ENCODE measurements at places on chromosomes 3 and 15. TPM values are rescaled to one million over a fixed set of nuclear protein-coding genes. Genes with fewer than 3 reads are reported as not detected.
A peak's percentile ranks its signal among the peaks of the same experiment; 100 is the strongest.

MRPS22 gene
- 57.5 TPM for polyA plus RNA-seq

PLAAT1 gene
- 2.6 TPM for polyA plus RNA-seq

LRRC31 gene
- 0.17 TPM for polyA plus RNA-seq

AMOTL2 gene
- 85.5 TPM for polyA plus RNA-seq

SCAMP2 gene
- 77.3 TPM for polyA plus RNA-seq

ROPN1 gene
- polyA plus RNA-seq = 0.18 TPM

SLCO2A1 gene
- 27.5 TPM for polyA plus RNA-seq

GRCh38 chr3:137106612-137107240, 148.9 kb downstream of the IL20RB start:
- DNase-seq = no peak

DNA sequence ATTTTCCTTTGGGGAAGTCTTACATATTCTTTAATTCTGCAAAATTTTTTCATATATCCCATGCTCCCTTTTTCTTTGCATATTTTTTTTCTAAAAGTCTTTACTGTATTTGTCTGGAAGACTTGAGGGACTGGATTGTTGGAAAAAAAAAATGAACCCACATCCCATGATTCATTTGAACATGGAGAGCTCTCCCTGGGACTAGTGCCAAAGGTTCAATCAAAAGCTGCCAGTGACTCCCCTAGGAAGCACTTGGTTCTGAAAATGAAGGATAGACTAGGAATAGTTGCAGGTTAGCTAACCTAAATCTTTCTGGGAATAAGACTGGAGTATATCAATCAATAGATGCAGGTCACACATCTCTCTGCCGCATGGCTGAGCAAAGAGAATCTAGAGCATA, 16.4 kb upstream of the BNC1 start:
- no peak for DNase-seq

GRCh38 chr3:194484614-194485013, 2.2 kb downstream of the ATP13A3 start:
- DNase-seq = no peak

DNA sequence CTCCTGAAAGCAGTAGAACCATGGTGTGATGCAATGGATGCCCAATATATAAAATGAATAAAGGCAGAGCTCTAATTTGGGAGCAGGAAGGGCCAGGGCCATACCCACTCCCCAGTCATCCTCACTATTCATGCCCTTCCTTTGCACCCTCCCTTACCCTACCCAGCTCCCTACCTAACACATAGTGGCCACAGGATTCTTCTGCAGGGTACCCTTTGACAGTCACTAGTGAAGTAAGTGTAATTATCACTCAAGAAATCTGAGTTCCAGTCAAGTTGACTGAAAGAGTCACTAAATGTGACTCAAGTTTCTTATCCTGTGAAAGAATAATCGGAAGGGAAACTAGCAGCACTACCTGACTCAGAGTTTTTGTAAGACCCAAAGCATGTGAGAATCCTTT, 69.2 kb downstream of the RASA2 start:
- no peak for DNase-seq

GRCh38 chr3:134656211-134656800, 5.5 kb upstream of the KY start:
- DNase-seq = no peak

DNA sequence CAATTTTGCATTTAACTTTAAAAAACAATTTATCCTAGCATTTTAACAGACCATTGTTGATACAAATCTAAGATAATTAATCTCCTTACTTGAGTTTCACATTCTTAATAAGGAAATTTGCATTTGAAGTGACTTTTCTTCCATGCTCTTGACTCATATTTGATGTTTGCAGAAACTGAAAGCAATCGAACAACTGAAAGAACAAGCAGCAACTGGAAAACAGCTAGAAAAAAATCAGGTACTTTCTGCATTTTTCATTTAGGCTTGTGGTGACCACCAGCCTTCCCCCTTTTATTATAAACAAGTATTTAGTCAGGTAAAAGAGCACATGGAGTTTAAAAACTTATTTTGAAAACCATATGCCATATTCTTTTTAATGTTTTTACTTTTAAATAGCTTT, 20.1 kb upstream of the SELENOT start:
- no peak for DNase-seq

GRCh38 chr3:37223576-37223975, 49.2 kb upstream of the LRRFIP2 start:
- DNase-seq = no peak

DNA sequence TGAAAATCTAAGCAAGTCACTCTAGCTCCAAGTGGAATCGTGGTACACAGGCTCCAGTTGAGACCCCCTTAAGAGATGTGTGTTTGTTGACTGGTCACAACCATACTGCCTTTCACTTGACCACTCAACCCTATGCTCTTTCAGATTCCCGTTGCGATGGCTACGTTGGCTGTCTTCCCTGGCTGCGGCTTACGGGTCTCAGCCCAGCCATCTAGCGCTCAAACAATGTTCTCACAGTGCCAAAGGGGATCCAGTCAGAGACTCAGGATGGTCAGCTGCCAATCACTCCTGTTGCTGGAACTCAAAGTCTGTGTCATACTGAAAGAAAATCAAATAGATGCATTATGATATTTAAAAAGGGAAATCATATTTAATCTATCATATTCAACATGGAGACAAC, 237.6 kb downstream of the ITPR1 start:
- no peak for DNase-seq

- DNase-seq = no peak
Observed at GRCh38 chr15:43772624-43773023, 4.1 kb downstream of the ELL3 start.

GRCh38 chr3:122358703-122359032, 24.4 kb downstream of the MIX23 start:
- no peak for DNase-seq

- DNase-seq = no peak
Observed at GRCh38 chr3:152834191-152834775, 648 bp upstream of the P2RY1 start.

DNA sequence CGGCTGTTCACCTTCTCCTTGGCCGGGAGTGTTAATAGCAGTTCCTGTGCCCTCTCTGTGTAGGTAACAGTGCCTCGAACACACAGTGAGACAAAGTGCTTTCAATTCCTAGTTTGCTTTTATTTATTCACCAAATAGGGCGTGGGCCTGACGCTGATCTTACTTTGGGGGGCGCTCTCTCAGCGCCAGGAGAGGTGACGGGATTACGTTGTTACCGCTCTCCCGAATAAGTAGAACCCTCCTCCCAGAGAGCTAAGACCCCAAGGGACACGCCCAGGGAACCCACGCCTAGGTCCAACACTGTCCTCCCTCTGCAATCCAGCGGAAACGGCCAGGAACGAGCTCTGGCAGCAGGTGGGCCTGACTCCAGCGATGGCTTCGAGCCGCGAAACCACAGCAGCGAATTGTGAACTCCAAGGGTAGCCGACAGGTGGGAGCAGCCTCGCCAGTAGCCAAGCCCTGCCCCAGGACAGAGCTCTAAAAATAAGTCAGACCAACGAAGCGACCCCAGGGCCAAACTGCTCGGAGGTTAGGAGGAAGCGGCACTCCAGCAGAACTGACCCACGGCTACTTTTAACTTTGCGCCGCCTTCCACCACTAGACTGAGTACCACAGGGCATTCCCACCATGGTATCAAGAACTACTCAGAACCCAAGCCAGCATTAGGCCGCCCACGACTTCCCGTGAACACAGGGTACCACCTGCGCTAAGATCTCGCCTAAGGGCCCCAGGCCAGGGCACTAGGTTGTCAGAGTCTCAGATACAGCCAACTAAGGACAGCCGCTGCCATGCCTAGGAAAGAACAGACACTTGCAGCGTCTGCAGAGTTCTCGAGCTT, 1.6 kb upstream of the SIN3A start:
- peak; percentile 49 for DNase-seq

- no peak for DNase-seq
Observed at GRCh38 chr15:78841376-78841706, 30.1 kb upstream of the ADAMTS7 start.

DNA sequence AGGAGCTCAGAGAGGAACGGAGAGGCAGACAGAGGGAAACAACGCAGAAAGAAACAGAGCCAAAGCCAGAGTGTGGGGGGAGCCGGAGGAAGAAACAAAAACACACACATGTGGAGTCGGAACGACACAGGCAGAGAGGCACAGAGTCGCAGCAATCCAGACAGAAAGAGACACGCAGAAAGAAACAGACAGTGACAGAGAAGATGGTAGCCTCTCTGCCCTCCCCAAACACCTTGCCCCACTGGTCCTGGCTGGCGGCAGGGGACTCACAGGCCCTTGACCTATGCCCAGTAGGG, 1.7 kb downstream of the NCKIPSD start:
- no peak for DNase-seq

DNA sequence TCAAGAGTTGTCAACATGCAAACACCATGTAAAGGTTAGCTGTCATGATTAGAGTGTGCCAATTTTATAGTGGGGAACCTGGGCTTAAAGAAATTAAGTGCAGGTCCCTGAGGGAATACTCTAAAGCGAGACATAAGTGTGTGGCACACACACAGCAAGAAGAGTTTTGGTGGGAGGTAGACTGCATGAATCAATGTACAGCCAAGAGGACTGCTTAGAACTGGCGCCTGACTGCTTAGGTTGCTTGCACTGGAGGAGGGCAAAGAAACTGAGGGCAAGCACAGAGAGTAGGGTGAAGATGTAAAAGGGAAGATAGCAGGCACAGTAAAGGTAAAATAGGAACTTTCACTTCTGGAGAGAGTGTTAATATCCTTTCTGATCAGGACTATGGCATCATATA, 184.9 kb downstream of the SOX2 start:
- no peak for DNase-seq

GRCh38 chr3:188026191-188026968, 127.6 kb upstream of the LPP start:
- peak; percentile 91 for DNase-seq

Measured in renal pelvis (tissue), 12 donors.